ENCODE measurements at places on chromosomes 6 and 20. TPM values are rescaled to one million over a fixed set of nuclear protein-coding genes. Genes with fewer than 3 reads are reported as not detected.

ZSWIM3 gene
- total RNA-seq, result 5.0 TPM

ZNF334 gene
- 7.0 TPM for total RNA-seq

TSBP1 gene
- not detected for total RNA-seq

ISM1 gene
- under 0.01 TPM for total RNA-seq

C2 gene
- total RNA-seq, result 2.0 TPM

CCN2 gene
- 145 TPM for total RNA-seq

PSMB9 gene
- 48.1 TPM for total RNA-seq

COL12A1 gene
- 258 TPM for total RNA-seq

CMTR1 gene
- total RNA-seq, result 38.9 TPM

SLC17A9 gene
- total RNA-seq, result 2.0 TPM

SCGN gene
- total RNA-seq, result not detected

TRIM40 gene
- total RNA-seq, result not detected

CDH26 gene
- total RNA-seq, result 0.34 TPM

RGS17 gene
- total RNA-seq, result 15.1 TPM

PTCRA gene
- not detected for total RNA-seq

TNF gene
- total RNA-seq, result not detected

OR2J3 gene
- not detected for total RNA-seq

CCDC170 gene
- total RNA-seq, result 0.47 TPM

ATAT1 gene
- 5.4 TPM for total RNA-seq

EPPIN gene
- not detected for total RNA-seq

CST5 gene
- total RNA-seq, result not detected

IRF4 gene
- total RNA-seq, result 0.63 TPM

LAMP5 gene
- not detected for total RNA-seq

HMGCLL1 gene
- total RNA-seq, result not detected

PRL gene
- not detected for total RNA-seq

EDN1 gene
- 0.16 TPM for total RNA-seq

CGA gene
- 0.16 TPM for total RNA-seq

KIF13A gene
- 56.8 TPM for total RNA-seq

L3MBTL3 gene
- total RNA-seq, result 12.3 TPM

NKX2-2 gene
- under 0.01 TPM for total RNA-seq

TCP11 gene
- not detected for total RNA-seq

AGER gene
- 0.16 TPM for total RNA-seq

ANKRD66 gene
- total RNA-seq, result not detected

HLA-DMB gene
- 0.09 TPM for total RNA-seq

BCAS4 gene
- 15.5 TPM for total RNA-seq

Data from bronchial smooth muscle cell (primary cell).